HS-27A (cell line): ENCODE measurements at places on chromosomes 6 and 20.

DNA sequence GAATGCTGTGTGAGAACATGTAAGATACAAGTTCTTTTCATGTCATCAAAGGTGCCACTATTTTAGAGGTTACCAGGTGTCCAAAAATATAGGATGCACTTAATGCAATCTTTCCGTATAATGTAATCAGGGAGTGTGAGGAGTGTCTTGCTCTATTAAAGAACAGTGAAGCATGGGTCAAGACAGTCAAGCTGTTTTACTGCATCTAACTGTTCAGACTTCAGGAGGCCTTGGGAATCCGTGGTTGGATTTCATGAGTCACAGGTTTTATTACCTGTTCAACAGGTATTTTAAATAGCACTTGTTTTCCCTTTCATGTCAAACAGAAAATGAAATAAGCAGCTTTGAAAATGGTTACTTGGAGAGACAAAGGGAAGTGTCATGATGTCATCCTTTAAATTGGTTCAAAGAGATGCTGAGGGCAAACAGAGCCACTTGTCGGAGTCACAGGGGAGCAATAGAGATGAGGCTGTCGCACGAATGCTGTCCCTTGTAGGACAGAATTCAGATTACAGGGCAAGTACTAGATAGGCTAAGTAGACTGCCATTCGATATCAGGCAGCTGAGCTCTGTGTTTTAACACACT, 621.5 kb downstream of the QKI start:
- no peak for DNase-seq

- DNase-seq: no peak
These were observed 567 bp upstream of the CTCFL start for GRCh38 chr20:57525328-57526086.

- DNase-seq: no peak
These were observed 137.8 kb downstream of the TTLL2 start for GRCh38 chr6:167462514-167463312.

DNA sequence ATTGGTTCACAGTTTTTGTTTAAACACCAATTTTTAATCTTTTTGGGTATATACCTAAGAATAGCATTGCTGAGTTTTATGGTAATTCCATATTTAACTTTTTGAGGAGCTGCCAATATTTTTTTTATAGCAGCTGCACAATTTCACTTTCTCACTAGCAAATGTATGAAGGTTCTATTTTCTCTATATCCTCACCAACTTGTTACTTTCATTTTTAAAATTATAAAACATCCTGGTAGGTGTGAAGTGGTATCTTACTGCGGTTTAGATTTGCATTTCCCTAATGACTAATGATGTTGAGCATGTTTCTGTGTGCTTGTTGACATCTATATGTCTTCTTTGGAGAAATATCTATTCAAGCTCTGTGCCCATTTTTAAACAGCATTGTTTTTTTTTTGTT, 452.1 kb downstream of the GRIK2 start:
- no peak for DNase-seq

DNA sequence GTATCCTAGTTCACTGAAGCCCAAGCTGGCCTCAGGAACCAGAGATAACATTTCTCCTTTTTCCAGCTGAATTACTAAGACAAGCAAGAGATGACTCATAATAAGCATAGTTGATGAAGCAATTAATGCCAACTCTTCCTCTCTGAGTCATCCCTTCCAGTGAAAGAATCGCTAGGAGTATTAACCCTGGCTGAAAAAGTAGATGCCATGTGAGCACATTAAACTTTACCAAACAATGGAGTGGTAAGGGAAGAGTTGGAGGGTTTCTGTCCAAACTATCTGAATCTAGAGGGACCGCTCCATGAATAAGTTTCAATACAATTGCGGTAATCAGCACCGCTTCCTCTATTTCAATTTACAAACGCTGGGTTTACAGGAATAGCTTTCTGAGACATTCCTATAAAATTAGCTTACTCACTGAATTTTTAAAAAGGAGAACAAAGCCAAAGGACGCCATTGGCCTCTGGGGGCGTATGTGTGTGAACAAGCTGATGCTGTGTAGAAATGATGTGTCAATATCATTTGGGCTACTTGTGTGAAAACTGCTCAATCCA, 48.3 kb downstream of the ATXN1 start:
- peak; percentile 88 for DNase-seq

GRCh38 chr20:9808166-9808565, 30.7 kb downstream of the PAK5 start:
- DNase-seq: no peak

- DNase-seq: no peak
These were observed 166.9 kb upstream of the RNF24 start for GRCh38 chr20:4181956-4182945.

DNA sequence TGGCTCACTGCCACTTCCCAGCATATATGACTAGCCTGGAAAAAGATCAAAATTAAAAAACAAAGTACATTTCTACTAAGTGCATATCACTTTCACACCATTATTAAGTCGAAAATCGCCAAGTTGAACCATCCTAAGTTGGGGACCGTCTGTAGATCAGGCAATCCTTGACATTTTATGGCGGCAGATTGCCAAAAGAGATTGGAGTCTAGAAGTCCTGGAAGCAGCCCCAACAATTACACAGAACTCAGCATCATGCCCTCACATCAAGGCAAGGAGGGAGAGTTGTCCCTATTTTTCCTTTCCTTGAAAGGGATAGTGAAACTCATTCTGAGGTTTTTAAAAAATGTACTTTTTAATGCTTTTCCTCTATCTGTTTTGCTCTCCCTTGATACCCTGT, 30.7 kb downstream of the SLC22A3 start:
- no peak for DNase-seq

DNA sequence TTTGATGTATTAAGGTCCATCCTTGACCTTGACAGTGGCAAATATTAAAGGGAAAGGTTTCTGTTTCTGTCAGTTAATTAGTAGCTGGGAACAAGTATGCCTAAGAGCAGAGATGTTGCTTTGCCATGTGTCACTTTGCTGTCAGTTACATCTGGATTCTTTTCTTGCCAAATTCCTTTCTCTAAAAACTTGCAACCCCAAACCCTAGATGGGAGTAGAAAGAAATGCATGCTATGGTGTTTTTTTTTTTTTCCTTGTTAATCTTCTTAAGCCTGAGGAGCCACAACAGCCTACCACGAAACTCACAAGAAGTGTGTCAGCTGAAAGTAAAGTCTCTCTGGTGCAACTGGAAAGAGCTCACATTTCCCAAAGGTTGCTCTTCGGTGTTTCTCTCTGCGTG, 18.0 kb upstream of the CLDN20 start:
- DNase-seq: peak; percentile 38

GRCh38 chr20:32278199-32278643, 770 bp downstream of the KIF3B start:
- no peak for DNase-seq

DNA sequence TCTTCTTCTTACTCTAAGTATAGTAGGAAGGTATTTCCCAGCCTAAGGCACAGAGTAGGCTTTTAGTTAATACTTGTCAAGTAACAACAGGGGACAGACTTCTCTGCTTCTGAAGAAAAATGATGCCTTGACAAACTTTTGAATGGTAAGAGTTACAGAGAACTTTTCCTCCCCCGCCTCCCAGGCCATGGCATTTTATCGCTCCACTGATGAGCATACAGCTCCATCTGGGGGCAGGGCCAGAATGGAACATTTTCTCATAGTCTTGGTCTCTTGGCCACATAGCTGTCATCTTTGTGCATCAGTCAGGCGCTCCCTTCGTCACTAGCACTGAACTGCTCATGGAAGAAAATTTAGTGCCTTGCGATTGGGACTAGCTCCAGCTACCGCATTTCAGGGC, 1066.8 kb upstream of the CITED2 start:
- peak; percentile 84 for DNase-seq

DNA sequence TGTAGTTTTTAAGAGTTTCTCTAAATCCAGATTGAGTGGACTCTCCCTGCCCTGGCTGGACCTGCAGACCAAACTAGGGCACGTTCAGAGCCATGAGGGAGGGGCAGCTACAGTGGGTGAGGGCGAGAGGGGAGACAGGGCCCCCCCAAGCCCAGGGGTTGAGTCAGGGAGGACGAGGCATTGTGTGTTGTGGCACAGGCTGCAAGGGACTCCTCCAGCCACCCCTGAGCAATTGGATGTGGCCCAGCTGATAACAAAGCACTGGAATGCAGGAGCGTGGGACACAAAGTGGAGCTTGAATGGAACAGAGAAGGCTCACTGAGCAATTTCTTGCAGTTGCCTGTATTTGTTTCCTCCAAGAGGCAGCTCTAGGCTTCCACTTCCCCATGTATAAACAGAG, 43.5 kb upstream of the MYL9 start:
- no peak for DNase-seq

GRCh38 chr6:7073821-7074525, 33.8 kb upstream of the RREB1 start:
- DNase-seq: no peak

DNA sequence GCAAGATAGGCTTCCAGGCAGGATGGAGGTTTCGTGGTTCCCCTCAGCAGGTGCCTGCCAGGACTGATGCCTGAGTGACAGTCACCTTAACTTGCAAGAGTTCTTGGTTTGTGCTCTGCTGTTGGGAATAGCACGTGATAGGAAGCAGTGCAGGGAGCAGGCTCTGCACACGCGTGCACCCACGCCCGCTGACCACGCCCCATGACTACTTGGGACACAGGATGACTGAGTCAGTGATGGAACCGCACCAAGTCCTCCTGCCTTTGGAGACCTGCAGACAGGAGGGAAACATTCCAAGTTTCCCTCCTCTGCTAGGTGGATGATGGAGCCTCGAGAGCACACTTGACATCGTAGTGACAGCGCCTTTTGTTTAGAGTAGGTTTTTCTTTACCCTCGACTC, 164.2 kb downstream of the DTNBP1 start:
- DNase-seq: no peak

GRCh38 chr6:26124781-26125685, 37.8 kb downstream of the HFE start:
- DNase-seq: no peak

GRCh38 chr6:117906507-117906957, 532 bp upstream of the SLC35F1 start:
- DNase-seq: no peak

- DNase-seq: no peak
These were observed 207.9 kb downstream of the GMPR start for GRCh38 chr6:16446273-16446672.

DNA sequence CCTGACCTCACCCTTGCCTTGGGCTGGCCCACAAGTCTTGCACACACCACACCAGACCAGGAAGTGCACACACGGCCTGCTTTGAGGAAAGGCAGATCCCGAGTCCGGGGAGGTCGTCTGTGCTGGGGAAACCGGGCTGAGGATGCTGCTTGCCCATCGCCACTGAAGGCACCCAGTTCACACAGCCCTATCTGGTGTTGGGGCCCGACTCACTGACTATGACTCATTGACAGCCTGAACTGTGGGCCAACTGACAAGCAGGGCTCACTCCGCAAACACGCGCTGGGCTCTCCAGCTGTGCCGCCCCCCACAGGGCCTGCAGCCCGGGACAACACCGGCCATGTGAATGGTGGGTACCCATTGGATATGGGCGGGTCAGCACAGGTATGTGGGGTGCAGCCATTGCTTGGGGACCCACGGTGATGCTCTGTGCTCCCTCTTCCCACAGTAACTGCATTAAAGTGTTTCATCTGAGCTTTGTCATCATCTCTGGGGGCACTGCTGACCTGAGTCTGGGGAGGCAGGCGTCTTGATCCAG, 1.6 kb downstream of the SAMD10 start:
- DNase-seq: no peak

DNA sequence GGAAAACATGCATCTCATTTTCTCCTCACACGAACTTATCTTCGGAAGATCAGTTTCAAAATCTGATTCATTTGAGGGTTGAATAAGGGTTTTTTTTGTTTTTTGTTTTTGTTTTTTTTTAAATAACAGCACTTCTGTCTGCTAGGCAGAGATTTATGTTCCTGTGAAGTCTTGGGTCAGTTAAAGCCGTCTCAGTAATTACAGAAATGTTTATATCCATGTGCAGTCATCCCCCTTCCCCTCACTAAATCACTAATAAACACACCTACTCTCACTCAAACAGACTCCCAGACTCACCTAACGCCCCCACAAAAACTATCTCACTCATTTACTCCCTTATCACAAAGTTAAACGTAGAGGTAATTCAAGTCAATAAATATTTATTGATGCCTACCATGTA, 214.2 kb upstream of the SUPT3H start:
- DNase-seq: no peak
